Left renal cortex interstitium (tissue), 4 donors: ENCODE measurements at places on chromosomes 7 and 10.

DNA sequence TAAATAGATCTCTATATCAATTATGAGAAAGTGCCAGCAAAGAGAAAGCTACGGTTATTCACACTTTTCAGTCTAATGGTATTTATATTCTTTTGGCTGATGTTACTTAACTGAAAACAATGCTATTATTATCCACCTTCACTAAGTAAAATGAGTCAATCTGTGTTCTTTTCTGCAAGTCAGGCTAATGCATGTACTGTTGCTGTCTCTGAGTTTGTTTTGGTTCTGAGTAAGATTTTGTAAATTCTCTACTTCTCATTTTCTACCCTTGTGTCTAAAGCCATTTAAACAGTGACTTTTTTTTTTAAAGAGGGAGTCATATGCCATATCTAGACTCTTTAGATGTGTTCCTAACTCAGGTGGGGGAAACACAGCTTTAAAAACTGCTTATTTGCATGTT, 7.5 kb downstream of the VWC2 start:
- no peak for DNase-seq

DNA sequence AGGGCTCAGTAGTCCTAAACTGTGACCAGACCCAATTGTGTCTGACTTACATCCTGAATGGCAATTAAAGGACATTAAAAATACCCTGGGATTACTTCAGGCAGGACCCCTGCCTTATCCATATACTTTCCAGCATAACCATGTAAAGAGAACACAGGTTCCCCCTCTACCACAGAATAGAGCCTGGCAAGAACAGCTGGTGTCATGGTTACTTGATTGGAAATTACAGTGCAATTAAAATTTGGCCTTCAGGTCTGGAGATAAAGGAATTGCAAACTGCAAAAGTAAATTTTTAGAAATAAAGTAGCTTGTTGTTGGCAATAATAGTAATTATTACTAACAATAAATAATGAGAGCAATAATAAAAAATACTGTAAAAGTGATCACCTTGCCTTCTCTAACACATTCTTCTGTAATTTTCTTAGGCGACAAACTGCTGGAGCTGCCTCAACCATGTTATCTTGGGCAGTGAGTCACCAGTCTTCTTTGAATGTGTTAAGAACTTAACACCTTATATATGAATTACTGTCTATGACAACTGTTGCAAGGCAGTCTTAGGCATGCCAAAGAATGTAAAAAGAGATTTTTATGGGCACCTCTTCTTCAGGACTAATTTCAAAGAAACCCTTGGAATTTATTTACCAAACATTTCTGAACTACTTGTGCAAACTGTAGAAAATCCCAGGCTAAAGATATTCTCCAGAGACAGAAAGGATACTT, 53.7 kb downstream of the HIBADH start:
- no peak for DNase-seq

- DNase-seq, result no peak
These were observed 7.2 kb downstream of the AKR1B1 start for GRCh38 chr7:134451656-134452055.

GRCh38 chr7:143245123-143245522, 18.1 kb upstream of the GSTK1 start:
- DNase-seq, result no peak

- DNase-seq, result no peak
These were observed 131.4 kb downstream of the PRPF18 start for GRCh38 chr10:13717936-13718772.

DNA sequence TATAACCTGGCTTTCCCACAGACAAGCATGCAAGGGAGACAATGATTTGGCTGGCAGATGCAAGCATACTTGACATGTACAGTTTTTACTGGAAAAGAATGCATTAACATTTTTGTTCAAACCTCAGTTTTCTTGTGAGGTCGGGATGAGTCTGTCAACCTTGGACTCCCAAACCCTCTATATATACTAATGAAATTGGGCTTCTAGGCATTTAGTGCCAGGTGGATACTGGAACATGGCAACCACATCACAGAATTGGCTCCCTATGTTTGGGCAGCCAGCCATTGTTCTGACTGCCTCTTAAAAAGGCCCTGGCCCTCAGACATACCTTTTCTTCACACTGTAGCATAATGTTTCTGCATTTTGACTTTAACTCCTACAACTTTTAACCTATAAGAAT, 39.1 kb downstream of the CDK6 start:
- DNase-seq, result no peak

DNA sequence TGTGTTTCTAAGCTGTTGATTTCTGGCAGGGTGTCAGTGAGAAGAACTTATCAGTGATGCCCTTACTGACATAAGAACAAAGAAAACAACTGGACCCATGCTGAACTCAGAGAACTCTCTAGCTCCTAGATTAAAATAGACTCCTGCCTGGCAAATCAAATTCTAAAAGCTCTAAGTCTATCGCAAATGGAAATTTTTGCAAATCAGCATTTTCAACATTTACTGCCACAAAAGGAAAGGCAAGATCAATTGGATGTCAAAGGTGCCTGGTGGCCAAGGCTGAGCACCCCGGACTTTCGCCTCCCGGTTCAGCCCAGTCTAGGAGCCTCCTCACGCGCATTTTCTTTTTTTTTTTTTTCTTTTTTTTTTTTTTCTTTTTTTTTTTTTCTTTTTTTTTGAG, 251.6 kb downstream of the TCERG1L start:
- DNase-seq, result no peak

- no peak for DNase-seq
These were observed 79.7 kb downstream of the GNAT3 start for GRCh38 chr7:80432166-80432565.

GRCh38 chr10:63547628-63548360, 26.6 kb downstream of the REEP3 start:
- DNase-seq, result no peak

DNA sequence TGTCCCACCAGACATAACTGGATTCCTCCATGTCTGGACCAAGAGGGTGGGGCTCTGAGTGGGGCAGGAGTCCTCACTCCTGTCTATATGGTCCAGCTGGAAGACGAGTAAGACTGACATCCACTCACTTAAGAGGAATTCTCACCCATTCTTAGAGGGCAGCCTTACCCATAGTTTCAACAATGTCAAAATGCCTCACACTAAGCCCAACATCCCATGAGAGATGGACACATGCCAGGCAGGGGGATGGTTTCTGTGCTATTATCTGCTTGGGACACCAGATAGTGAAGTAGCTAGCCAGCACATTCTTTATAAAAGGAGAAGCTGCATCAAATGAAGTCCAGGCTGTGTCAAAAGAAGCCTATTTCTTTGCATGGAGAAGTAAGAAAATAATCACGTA, 4.7 kb upstream of the LANCL2 start:
- DNase-seq, result no peak

DNA sequence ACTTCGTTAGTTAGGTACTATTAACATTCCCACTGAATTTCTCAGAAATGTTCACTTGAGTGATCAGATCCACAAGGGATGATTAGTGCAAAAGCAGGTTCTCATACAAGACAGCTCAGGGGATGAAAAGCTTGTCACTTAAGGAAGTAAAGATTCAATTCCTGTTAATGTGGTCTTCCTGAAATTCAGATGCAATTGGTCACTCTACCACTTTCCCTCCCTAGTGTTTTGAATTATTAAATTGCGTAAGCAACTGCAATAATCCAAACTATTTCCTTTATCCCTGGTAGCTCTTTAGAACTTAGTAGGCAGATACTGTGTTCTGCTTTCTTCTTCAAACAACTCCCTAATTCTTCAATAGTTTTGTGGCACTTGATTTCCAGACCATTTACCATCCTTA, 121.4 kb downstream of the MAGI2 start:
- no peak for DNase-seq

- no peak for DNase-seq
These were observed 19.0 kb upstream of the HSPB1 start for GRCh38 chr7:76283254-76284159.

GRCh38 chr7:69839782-69840181, 241.5 kb downstream of the AUTS2 start:
- DNase-seq, result no peak

DNA sequence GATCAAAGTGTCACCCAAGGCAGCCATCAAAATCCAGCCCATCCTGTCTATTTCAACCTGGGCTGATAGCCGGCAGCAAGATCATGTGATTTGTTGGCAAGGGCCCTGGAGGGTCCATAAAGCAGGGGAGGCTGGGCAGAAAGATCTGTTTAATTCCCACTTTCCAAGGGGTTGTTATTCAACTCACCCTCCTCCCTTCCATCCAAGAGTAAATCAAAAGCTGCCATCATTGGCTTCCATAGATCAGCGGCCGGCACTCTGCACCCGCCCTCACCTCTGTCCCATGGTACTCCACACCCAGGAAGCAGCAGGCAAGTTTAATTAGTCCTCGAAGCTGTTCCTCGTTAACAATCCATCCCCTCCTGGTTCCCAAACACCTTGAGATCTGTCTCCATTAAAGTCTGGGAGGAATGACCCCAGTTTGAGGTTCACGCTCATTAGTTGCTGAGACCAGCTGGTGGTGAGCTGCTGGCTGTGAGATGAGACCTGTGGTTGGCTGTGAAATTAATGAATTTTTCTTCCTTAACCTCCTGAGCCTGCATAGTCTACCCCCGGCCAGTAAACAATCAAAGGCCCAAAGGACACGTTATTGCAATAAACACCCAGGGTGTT, 120.6 kb upstream of the CHST15 start:
- DNase-seq, result no peak

GRCh38 chr10:43093423-43094076, 16.7 kb downstream of the RET start:
- DNase-seq, result no peak

DNA sequence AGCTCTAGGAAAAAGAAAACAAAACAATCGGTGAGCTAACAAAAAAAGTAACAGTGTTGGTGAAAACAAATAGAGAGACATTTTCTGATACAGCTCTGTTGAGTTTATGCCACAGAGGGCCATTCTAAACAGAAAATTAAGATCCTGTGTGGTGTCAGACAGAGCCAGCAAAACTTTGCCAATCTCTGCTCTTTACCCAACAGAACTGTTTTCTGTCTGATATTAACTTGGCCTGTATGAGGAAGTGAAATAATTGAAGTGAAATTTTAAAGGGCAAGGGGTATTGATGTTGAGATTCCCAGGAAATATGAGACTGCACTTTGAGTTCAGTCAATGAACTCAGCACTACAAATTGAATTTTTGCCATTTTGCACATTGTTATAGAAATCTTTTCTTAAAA, 101.0 kb downstream of the AOAH start:
- no peak for DNase-seq

GRCh38 chr7:102122026-102122425, 164.6 kb upstream of the SH2B2 start:
- no peak for DNase-seq

DNA sequence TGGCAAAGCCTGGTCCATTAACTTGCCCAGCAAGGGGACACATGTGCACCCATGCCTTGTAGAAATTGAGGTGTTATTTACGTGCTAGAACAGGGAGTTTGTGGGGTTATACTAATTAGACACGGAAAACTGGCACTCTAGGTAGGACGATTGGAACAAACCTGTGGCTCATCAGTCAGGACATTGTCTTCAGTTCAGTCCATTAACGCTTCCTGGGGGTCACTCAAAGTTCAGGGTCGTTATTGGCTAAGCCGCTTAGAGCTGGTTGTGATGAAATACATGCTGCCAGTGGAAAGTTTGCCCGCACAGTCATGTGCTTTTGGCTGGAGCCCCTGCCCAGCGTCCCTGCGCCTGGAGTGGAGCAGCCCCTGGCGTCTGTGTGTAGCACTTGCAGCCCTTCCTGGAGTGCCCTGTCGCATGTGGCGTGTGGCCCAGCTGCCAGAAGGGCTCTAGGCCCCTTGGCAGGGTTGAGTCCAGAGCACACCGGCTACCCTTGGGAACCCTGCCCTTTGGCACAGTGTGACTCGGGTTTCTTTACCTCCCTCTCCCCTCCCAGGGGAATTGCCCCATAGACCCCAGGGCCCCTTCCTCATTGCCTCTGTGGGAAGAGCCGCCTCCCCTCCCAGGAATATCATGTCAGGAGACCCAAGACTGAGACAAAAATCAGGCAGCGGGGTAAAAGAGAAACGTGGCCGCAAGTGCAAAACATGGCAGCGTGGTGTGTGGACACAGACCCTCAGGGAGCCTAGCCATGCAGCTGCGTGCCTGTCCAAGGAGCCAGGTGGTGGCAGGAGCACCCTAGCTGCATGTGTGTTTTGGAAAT, 9.8 kb downstream of the ZNF775 start:
- DNase-seq, result no peak

- no peak for DNase-seq
These were observed 582.8 kb upstream of the NRP1 start for GRCh38 chr10:33917069-33917780.

DNA sequence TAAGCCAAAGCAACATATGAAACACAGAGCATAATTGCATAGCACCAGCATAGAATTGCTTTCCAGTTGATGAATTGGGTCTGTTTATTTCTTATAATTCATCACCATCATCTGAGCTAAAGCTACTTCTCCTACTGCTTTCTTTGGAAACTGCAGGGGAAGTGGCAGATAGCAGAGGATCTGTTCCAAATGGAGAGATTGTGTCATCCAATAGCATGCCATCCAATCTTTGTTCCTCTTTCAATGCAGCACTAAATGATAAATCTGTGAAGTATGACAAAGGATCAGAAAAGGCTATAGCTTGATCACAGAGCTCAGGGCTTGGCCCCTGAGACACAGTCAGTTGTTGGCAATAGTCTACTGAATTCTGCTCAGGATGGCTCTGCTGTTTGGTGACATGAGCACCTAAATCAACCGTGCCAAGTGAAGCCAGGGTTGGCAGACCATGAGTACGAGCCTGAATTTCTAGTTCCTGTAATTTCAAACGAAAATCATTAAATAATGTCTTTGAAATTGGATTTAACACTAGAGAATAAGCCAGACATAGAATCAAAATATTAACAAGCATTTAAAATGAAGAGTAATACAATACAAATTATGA, 90.0 kb downstream of the TFEC start:
- no peak for DNase-seq

- DNase-seq, result no peak
These were observed 269.9 kb upstream of the PITRM1 start for GRCh38 chr10:3442451-3442990.

DNA sequence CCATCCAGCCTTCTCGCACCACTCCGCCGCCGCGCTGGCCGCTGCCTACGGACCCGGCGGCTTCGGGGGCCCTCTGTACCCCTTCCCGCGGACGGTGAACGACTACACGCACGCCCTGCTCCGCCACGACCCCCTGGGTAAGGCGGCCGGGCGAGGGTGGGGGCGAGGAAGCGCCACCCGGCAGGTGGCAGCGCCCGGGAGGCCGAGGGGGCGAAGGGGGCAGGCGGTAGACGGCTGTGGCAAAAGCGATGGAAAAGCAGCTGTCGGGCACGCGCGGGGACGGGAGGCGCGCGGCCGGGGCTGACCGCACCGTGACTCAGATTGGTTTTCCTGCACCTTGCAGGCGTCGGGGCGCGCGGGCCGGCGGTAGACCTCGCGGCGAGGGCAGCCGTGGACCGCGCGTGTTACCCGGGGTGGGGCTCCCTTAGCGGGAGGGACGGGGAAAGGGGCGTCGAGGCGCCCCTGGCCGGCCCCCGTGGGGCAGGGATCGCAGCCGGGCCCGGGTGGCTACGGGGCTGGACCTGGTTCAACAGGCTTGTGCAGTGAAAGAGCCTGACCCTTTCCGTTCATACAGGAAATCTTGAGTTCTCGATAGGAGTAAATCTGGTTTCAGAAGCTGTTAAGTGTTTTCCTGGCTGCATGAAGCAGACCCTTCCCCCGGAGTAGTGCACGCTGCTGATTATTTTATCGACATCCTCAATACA, 608 bp downstream of the HHEX start:
- no peak for DNase-seq

GRCh38 chr7:112279042-112279441, 72.5 kb downstream of the ZNF277 start:
- no peak for DNase-seq
